ENCODE measurements at places on chromosomes 12 and 14.

DNA sequence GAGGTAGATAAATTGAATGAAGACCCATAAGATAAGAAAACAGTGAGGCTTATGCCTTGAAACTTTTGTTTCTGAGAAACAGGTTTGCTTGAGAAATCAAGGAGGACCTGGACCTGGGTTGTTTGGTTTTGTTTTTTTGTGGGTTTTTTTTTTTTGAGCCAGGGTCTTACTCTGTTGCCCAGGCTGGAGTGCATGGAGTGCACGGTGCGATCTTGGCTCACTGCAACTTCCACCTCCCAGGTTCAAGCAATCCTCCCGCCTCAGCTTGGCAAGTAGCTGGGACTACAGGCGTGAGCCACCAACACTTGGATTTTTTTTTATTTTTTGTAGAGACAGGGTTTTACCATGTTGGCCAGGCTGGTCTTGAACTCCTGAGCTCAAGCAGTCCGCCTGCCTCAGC lies 9.0 kb upstream of the PPTC7 start:
- no peak for DNase-seq

- DNase-seq, result no peak
These were observed 159.0 kb downstream of the HELB start for GRCh38 chr12:66461331-66461730.

- no peak for DNase-seq
These were observed 9.4 kb downstream of the CFAP251 start for GRCh38 chr12:121927813-121928212.

GRCh38 chr14:89339579-89339978 lies 77.5 kb downstream of the FOXN3 start:
- DNase-seq, result no peak

DNA sequence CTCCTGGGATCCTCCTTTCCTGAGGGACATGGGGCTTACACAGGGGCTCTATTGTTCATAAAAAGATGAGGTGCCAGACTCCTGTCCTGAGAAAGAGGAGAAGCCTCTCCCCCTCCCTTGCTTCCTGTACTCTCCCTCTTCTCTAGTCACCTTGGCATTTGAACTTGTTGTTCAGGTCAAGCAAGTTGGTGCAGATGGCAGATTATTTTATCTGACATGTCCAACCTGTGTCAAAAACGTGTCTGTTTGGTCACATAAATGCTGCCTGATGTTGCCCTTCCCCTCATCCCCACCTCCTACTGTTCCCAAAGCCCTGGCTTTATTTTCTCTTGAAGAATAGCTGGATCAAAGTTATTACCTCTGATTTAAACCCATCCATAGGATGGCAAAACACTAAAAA lies 154.8 kb downstream of the TMX1 start:
- no peak for DNase-seq

DNA sequence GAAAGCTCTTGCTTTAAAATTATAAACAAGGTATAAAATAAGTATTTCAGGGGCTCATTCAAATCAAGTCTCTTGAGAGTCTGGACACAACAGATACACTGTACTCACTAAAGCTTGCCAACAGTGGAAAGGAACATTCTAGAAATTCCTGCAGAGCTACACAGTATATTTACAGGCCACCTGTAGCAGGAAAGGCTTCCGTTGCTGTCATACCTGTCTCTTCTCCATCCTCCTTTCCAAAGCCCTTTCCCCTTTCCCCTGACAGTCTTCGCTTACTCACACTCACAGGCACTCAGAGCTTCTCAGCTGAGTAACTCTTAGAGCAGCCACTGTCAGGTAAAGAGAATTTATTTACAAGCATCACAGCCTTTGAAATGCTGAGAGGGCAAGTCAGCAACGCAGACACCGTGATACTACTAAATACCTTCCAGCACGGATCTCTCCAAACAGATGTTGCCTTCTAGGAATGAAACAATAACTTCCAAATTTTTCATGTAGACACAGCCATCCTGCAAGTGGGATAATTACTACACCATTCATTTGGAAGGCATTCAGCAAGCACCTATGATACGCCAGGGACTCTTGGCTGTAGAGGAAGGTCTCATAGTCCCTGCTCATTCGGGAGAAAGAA lies 167.9 kb downstream of the FOXN3 start:
- DNase-seq, result no peak

- no peak for DNase-seq
These were observed 4.9 kb upstream of the YEATS4 start for GRCh38 chr12:69354556-69355187.
